ENCODE measurements at places on chromosomes 16 and 17.

- no peak for DNase-seq
Observed at GRCh38 chr16:998615-999014, 17.0 kb downstream of the SOX8 start.

DNA sequence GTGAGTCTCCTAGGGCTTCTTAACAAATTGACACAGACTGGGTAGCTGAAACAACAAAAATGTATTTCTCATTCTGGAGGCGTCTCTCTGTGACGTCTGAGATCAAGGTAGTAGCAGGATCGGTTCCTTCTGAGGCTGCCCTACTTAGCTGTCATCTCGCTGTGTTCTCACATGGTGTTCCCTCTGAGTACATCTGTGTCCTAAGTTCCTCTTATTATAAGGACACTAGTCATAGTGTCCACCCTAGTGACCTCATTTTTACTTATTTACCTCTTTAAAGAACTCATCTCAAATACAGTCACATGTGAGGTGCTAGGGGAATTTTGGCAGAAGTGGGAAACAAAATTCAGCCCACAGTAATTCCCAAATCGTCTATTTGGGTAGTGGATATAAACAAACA is 529.1 kb downstream of the NPIPA7 start:
- no peak for DNase-seq

DNA sequence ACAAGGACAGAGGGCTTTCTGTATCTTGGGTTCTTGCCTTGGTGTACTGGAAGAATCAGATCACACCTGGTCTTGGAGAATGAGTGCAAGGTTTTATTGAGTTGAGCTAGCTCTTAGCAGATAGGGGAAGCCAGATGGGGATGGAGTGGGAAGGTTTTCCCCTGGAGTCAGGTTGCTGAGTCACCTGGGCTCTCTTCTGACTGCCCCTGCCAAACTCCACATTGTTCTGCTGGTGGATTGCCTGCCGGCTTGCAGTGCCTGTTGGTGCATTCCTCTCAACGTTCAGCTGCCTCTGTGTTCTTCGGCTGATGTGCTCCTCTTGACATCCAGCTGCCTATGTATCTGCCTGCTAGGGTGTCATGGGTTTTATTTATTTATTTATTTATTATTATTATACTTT is 1431.1 kb downstream of the CDH8 start:
- no peak for DNase-seq

- DNase-seq: no peak
Observed at GRCh38 chr16:74771656-74772315, 2.8 kb downstream of the FA2H start.

DNA sequence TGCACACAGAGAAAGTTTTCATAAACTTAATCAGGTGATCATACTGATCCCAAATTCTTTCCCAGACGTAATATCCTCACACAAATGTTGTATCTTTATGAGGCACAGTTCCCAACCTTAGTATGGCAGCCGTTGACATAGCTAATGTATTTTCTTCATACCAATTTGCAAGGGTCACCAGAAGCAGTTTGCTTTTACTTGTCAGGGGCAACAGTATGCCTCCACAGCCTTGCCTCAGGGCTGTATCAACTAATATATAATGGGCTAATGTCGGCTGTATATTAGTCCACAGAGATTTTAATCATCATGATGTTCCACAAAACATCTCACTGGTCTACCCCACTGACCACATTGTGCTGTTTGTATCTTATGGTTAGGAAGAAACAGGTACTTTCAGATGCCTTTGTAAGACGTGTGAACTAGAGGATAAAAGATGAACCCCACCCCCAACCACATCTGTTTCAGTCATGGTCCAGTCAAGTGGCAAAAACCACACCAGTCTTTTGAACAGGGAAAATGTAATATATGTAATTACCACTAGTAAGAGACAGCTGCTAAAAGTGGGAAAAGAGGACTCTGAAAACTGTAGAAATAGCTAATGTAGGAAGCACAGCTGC is 55.2 kb downstream of the GAN start:
- DNase-seq: no peak

DNA sequence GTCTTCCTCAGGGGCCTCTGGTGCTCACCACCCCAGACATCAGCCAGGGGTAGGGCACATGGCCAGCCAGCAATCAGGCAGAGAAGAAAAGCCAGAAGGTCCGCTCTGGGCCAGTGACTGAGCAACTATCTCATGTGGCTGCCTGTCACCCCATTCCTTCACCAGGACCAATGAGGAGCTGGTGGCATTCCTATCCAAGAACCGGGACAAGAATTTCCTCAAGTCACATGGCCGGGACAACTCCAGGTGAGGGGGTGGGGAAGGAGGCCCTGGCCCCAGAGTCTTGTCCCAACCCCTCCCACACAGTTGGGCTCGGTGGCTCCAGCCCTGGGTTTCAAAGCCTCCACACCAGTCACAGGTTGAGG is 9.4 kb downstream of the XYLT2 start:
- DNase-seq: no peak

DNA sequence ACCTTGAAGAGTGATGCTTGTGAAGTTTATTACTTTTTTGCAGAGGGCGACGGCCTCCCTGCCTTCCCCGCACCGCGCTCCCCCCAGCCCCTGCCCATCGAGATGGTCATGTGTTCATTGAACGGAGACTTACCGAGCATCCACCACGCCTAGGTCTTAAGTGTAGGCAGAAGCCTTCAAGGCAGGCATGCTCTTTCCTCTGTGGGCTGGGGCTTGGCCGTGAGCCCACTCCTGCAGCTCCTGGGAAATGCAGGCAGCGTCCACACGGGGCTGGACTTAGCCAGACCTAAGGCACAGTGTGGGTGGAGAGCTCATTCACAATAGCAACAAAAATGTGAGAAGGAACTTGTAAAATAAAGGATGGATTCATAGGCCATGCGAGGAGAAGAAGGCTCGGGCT is 19.2 kb downstream of the RNF213 start:
- no peak for DNase-seq

DNA sequence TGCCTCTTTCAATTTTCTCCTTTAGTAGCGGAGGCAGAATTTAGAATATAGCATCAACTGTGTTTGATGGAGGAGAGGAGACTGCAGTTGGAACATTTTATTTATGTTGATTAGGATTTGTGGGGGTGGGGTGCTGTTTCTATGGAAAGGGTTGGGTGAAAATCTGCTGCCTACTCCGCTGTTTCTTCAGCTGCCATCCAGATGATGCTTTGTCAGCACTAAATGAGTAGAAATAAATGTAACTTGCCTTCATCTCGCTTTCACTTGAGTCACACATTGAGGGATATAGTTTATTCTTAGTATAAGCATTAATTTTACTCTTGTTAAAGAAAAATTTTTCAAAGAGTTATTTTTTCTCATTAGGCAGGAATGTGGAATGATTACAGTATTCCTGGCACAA is 42.1 kb downstream of the ABHD15 start:
- no peak for DNase-seq

DNA sequence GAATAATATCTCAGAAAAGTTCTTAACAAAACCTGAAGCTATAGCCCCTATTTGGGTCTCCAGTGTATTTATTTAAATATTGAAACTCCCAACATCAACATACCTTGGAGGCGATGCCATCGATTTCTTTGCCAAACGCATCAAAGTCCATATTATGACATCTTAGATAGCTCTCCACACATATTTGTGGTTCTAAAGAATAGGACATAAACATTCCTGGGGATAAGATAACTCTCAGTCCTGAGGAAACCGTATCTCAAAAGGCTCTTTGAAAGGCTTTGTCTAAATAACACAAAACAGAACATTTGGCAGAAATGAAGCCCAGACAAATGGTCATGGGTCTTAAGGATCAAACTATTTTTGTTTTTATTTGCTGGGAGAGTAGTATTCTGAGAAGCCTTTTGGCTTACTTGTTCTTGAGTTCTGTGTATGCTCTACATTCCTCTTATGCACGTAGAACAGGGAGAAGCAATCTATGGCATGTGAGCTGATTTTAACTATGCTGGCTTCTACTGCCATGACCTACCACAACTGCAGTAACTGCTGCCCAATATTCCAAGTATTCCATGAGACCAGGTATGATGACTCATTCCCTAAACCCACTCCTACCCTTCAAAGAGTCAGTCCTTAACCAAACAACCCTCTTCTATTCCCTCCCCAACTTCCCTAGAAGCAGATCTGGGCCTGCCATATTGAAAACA is 279.0 kb upstream of the ZFHX3 start:
- no peak for DNase-seq

GRCh38 chr17:61127960-61128359 is 271.7 kb upstream of the TBX2 start:
- DNase-seq: no peak

- DNase-seq: peak; percentile 21
Observed at GRCh38 chr17:42937712-42938596, 26.3 kb downstream of the AARSD1 start.

- no peak for DNase-seq
Observed at GRCh38 chr16:85428168-85428898, 184.8 kb upstream of the GSE1 start.

DNA sequence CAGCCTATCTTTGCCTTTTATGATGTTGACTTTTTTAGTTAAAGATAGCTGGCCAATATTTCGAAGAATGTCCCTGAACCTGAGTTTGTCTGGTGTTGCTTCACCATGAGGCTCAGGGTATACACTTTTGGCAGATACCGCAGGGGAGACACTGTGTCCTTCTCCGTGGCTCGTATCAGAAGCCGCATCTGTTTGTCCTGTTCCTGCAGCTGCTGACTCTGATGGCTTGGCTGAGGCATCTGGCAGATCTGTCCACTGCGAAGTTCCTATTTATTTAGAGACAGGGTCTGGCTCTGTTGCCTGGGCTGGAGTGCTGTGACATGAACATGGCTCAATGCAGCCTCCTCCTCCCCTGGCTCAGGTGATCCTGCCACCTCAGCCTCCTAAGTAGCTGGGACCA is 93.5 kb downstream of the CRISPLD2 start:
- DNase-seq: no peak

- DNase-seq: no peak
Observed at GRCh38 chr17:12667299-12667958, 1.7 kb downstream of the MYOCD start.

GRCh38 chr17:48530208-48530886 is 464 bp downstream of the HOXB1 start:
- DNase-seq: no peak

DNA sequence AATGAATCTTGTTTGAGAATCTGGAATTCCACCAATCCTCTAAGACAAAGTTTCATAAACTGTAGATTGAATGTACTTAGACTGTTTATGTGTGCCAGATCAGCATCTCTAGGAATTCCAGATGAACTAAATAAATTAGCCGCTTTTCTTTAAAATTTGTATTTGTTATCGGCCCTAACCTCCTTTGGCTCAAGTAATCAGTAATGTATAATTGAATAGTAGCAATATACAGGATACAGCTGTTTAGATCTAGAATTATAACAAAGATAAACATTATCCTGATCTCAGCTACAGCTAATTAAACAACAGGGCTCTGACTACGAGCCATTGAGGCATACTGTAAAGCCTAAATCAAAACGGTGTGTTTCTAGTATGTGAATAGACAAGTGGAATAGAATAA is 120.3 kb downstream of the CYB561 start:
- DNase-seq: no peak

DNA sequence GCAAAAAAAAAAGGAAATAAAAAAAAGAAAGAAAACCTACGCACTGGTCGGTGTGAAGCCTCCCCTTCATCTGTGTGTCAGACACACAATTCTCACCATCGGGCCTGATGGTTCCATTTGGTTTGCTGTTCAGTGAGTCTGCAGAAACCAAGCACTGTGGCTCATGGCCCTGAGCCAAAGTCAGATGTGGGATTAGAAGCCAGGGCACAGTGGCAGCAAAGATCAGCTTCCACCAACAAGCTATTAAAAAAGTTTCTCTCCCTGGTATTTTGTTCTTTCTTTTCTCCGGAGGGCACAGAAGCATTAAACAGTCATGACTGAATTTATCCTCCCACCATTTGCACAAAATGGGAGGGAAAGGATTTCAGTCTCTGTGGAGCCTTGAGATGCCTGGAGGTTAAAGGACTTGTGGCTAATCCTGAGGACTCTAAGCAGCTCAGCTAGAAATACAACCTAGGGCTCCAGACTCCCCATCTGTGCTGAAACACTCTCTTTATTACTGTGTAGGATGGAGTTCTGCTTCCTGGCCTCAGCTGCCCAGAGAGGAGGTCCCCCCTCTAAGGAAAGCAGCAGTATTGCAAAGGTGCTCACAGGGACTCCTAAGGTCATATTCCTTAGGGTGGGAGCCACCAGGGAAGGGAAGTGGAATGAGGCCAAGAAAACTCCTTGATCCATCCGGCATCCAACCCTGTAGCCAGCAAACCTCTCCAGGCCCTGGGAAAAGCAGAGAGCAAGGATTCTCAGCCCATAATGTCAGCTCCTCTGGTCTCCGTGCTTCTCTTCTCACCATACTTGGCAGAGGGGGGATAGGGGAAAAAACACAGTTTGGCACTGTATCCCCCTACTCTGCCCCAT is 28.2 kb downstream of the SLC39A11 start:
- DNase-seq: peak; percentile 80
